ENCODE measurements at places on chromosomes 6 and 20. TPM values are rescaled to one million over a fixed set of nuclear protein-coding genes. Genes with fewer than 3 reads are reported as not detected.

DNA sequence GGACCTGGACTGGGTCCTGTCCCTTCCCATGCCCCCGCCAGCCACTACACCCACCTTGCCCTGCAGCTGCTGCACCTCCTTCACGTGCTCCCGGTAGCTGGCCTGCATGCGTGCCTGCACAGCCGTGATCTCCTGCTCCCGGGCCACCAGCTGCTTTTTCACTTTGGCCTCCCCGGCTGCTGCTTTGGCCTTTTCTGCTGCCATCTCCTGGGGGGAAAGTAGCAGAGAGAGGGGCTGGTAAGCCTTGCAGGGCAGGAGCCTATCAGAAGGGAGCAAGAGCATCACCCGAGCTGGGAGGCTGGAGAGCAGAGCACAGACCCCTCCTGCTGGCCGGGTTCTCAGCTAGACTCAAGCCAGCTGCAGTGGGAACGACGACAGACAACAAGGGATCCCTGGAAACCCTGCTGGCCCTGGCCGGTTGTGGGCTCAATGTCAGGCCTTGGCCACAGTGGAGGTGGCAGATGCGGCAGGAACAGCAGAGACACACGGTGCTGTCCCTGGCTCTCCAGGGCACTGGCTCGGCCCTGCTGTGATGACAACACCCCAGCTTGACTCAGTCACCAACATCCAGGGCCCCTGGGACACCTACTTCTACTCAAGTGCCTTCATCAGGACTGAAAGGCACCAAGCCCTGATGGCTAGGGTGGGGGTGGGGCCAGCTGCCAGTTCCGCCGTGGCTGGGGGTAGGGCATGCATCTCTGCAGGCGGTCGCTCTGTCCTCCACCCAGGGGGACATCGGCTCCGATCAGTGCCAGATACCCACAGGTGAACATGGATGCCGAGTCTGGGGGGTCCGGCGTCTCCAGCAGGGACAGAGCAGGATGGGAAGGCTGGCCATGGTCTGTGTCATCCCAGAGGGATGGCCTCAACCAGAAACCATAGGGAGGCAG lies 45.3 kb downstream of the RRBP1 start:
- peak; percentile 92 for DNase-seq

GRCh38 chr20:43984587-43984986 lies 69.9 kb downstream of the TOX2 start:
- peak; percentile 44 for DNase-seq

GHRH gene
- not detected for polyA plus RNA-seq

OR2B6 gene
- 0.20 TPM for polyA plus RNA-seq

DNA sequence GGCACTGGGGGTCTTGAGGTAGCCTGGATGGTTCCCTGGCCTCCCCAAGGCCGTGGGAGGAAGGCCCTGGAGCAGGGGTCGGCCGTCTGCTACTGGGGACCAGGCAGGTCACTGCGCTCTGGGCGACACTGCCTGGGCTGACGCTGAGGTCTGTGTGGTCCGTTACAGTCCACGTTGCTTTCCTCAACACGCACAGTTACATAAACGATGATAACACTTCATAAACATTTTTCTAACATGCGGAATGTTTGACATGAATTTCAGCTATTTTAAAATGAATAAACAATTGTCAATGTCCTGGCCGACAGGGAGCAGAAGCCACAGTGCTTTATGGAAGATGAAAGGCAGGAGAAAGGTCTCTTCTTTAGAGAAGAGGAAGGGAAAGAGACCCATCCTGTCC lies 10.2 kb upstream of the RBBP8NL start:
- no peak for DNase-seq

UBD gene
- polyA plus RNA-seq: 1.6 TPM

TFAP2C gene
- 0.38 TPM for polyA plus RNA-seq

DNA sequence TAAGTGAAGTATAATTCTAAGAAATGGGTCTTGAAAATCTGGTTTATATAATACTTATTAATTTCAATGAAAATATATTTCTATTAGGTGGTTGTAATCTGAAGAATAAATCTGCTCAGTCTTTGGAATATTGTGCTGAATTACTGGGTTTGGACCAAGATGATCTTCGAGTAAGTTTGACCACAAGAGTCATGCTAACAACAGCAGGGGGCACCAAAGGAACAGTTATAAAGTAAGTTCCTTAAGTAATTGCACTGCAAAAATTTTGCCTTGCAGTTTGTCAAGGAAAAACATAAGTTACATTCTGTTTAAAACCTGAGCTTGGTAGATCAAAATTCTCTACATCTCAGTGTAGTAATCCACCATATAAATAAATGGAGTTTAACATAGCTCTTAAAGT lies 106.0 kb downstream of the MYO6 start:
- peak; percentile 78 for DNase-seq

GRCh38 chr6:166435574-166435973 lies 52.8 kb upstream of the MPC1 start:
- peak; percentile 46 for DNase-seq

KHDC1L gene
- 0.32 TPM for polyA plus RNA-seq

DNA sequence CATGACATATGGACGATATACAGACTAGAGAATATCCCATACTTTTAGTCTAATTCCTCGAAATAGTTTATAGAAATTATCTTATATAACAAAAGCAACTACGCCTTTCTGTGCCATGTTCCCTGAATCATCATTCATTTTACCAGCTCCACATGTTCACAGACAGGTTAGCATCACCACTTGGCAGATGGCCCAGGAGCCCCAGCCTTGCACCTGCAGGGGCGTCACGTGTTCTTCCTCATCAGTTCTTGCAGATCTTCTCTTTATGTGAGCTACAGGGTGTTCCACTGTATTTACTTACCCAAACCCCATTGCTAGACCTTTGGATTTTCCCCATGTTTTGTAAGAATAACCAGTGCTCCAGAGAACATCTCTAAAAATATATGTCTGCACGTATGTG lies 12.6 kb upstream of the BNIP5 start:
- DNase-seq: no peak

DNA sequence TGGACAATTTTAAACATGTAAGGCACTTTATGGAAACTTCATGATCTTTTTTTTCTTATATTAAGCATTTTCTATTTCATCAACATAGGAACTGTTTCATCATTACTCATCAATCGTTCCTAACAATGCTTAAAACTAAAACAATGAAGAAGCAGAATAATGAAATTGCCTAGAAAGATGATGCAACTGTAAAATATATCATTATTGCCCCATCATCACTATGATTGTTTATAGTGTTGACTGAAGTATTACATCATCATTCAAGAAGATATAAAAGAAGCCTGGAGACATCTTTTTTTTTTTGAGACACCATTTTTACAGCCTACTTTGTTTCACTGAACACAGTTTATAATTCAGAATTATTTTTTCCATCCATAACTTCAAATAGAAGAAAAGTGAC lies 147.2 kb downstream of the TRDN start:
- no peak for DNase-seq

- no peak for DNase-seq
These were observed 96.7 kb downstream of the TAF4 start for GRCh38 chr20:61968932-61969331.

DNA sequence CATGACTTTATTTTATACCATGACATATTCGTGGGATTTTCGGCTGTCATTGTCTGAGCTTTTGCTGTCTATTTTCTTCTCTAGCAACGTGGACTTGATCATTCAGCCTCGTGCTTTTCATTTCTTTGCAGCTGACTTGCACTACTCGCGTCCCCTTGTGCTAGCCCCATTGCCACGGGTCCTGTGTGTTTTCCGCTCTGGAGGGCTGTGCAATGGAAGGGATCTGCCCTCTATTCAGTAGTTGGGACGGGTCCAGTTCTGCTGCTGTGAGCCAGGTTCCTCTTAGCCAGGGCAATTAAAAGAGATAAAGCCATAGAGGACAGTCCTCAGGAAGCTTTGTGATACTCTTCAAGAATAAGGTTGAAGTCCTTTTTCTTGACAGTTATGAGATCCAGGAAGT lies 17.6 kb downstream of the NEDD9 start:
- DNase-seq: no peak

GRCh38 chr20:63006540-63007359 lies at the start of gene BHLHE23:
Gene BHLHE23 (minus strand): TSS chr20:63006964. CDS start chr20:63006774, 190 bp downstream.
- DNase-seq: peak; percentile 65

DNA sequence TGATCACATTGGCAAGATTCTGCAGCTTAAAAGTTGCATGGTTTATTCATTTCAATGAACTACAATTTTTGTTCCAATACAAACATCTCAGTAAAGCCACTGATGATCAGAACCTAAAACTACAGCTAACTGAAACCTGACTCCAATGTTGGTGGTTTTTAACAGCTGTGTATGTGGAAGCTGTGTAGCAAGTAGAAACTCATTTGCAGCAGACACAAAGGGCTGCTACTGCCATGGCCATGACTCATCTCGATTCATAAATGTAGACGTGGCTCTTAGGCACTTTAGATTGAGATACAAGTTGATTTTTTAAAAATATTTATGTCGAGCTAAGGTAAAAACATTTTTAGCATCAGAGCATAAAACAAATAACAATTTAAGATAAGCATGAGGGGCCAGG lies 19.5 kb upstream of the MAP3K4 start:
- DNase-seq: peak; percentile 73

DNA sequence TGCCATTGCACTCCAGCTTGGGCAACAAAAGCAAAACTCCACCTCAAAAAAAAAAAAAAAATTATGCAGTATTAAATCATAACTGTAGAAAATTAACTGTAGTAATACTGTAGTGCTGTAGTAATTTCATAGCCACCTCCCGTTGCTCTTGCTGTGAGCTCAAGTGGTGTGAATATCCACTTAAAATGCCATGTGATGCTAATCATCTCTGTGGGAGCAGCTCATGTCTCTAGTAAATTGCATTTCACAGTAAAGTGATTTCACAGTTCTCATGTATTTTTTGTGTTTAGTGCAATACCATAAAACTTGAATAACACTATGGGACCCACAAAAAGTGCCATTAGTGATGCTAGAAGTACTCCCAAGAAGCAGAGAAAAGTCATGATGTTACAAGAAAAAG lies 14.4 kb upstream of the FAM217A start:
- DNase-seq: no peak

KCNG1 gene
- 0.33 TPM for polyA plus RNA-seq

VWA7 gene
- polyA plus RNA-seq: 0.71 TPM

DNA sequence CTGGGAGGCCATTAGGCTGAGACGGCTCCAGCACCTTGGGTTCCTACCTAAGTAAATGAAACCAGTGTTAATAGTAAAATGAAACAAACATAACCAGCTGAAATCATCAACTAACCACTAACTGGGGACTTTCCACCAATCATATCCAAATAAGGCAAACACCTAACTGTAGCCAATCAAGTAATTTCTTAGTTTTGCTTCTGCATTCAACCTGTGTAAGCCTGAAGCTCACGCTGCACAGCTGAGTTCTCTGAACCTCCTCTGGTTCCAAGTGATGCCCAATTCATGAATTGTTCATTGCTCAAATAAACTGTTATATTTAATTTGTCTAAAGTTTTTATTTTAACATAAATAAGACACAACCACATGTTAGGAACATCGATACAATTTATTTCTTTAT lies 22.5 kb downstream of the KLHL32 start:
- no peak for DNase-seq

DNA sequence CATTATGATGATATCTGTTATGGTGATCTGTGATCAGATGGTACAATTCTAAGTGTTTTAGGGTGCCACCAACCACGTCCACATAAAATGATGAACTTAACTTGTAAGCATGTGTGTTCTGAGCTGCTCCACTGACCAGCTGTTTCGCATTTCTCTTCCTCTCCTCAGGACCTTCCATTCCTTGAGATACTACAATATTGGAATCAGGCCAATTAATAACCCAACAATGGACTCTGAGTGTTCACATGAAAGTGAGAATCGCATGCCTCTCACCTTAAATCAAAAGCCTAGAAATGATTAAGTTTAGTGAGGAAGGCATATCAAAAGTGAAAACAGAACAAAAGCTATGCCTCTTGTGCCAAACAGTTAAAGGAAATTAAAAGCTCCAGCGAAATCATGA lies 114.6 kb downstream of the MAN1A1 start:
- DNase-seq: no peak

GRCh38 chr6:115071962-115072361 lies 729.1 kb upstream of the HS3ST5 start:
- DNase-seq: no peak

DNA sequence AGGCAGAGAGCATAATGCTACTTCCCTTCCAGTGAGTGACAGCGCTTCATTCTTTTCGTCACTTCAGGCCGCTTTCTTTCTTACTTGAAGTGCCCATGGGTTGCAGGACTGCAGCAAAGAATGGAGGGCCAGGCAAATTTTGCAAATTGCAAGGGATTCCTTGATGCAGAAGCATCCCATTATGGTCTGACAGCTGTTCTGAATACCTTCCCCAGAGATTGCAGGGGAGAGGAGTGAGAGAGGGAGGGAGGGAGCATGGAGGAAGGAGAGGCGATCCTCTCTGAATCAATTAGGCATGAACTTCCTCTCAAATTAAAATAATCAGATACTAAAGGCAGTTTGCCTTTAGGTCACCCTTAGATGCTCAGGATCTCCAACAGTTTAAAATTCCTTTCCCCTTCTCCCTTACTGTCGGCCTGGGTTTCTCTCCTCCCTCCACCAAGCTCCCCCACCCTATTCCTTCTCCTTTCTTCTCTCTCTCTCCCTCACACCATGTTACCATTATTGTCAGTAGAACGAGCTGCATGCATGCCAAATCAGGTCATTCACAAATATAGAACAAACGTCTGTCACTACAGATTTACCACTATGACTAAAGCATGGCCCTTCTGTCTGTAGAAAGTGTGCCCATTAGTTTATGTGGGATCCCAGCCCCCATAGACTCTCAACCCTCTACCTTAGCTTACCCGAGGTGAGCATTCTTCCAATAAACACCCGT lies 289.2 kb downstream of the CD83 start:
- no peak for DNase-seq

DNA sequence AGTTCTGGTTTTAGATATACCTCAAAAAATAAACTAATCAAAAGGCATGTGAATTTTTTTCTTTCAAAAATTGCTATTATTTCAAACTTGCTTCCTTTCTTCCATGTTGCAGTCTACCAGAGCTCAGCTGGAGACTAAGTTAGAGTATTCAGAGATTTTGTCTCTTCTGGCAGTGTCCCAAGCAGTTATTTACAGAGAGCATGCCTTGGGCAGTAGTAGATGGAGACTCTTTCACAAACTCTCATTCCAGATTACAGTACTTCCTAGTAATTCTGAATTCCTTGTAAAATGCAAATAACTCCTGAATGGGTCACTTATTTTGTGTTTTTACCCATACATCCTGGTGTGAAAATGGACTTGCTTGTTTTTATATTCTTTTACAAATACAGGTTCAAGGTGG lies 703.4 kb downstream of the EPHA7 start:
- DNase-seq: peak; percentile 25

GRCh38 chr6:108556866-108557493 lies 3.7 kb upstream of the FOXO3 start:
- no peak for DNase-seq

- no peak for DNase-seq
These were observed 88.5 kb upstream of the PTCHD4 start for GRCh38 chr6:48199499-48199898.

SMLR1 gene
- not detected for polyA plus RNA-seq

- peak; percentile 47 for DNase-seq
These were observed 782 bp downstream of the MAP3K5 start for GRCh38 chr6:136791296-136792094.

SNAP91 gene
- 0.92 TPM for polyA plus RNA-seq

SEL1L2 gene
- not detected for polyA plus RNA-seq

Data from muscle of leg (tissue), 16 donors.